ENCODE measurements at places on chromosomes 3 and 15.

DNA sequence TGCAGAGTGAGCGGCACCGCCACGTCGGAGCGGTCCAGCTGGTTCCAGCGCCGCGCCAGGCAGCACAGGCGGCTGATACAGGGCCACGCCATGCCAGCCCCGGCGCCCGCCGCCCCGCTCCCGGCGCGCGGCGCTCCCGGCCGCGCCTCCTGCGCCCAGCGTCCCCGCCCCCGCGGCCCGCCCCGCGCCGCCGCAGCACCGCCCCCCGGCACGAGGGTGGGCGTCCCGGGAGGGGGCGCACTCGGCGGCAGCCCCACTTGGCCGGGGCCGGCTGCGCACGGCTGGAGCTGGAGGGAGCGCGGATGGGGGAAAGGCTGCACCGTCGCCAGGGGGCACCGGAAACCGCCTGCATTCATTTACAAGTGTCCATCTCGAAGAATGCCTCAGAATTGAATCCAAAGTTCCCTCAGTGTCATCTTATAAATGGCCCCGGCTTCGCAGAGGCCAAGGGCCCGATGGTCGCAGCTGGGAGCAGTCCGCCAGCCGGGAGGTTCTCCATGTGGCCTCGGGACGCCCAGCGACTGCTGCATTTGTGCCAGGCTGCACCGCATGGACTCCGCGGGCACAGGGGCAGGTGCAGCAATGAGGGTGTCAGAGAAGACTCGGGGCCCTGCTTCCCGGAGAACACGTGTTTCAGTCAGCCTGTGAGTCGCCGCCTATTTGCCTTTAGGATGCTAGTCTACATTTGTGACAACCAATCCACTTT lies at the start of gene MAP6D1:
Gene MAP6D1 (minus strand): TSS at position 122 of the 706 bp plus-strand sequence. CDS start 30 bp downstream, at position 92.
- DNase-seq: peak; percentile 22

DNA sequence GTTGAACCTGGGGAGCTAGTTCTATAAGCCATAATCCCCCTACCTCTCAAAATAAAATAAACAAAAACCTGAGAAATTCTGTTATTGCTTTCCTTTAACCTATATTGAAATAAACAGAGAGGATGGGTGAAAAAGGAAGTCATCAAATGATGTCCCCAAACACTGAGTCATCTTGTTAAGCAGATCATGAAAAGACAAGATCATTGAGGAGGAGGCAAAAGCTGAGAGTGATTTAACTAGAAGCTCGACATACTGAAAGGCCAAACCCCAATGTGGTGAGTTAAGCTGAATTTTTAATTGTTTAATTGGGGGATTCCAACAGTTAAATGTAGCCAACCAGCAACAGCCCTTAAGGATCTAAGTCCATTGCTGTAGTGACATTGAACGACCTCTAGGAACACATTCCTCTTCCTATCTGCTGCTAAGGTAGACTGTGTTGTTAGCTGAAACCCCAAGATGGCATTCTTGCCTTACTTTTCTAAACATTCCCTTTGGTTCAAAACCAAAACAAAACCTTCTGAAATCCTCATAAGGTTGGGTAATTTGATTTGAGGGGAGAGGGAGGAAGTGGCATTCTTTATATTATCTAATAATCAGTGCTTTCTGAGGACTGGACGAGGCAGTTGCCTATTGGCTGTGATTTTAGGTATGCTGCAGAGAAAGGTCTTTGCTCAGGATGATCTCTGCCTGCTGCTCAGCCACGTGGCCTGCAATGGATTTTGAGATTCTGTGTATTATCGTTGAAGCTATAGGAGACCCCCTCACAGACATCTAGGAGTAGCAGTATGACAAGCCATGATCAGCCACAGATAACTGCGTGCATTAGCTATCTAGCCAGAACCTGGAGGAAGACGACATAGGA lies 62.7 kb upstream of the BNIP2 start:
- DNase-seq: no peak

- DNase-seq: no peak
Observed at GRCh38 chr3:72248389-72248761, 463.4 kb upstream of the PROK2 start.

GRCh38 chr3:99114565-99115291 lies 213.2 kb upstream of the DCBLD2 start:
- DNase-seq: no peak
